RKO (cell line): ENCODE measurements at places on chromosomes 12 and 14.

DNA sequence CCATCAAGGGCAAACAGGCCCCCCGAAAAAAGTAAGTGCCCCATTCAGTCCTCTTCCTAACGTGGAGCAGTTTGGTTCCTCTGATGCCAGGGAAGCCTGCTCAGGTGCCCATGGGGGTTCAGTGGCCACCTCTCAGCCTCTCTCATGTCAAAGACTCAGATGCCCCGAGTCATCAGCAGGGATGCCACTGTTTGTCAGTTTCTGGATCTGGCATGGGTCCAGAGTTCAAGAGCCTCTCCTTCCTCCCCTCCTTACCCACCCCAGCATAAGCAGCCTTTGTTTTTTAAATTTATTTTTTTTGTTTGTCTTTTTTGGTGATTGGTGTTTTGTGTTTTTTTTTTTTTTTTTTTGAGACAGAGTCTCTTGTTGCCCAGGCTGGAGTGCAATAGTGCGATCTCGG, 11.3 kb downstream of the KMT5A start:
- DNase-seq, result no peak

GRCh38 chr12:92511786-92512185, 191.0 kb upstream of the PLEKHG7 start:
- DNase-seq, result no peak

DNA sequence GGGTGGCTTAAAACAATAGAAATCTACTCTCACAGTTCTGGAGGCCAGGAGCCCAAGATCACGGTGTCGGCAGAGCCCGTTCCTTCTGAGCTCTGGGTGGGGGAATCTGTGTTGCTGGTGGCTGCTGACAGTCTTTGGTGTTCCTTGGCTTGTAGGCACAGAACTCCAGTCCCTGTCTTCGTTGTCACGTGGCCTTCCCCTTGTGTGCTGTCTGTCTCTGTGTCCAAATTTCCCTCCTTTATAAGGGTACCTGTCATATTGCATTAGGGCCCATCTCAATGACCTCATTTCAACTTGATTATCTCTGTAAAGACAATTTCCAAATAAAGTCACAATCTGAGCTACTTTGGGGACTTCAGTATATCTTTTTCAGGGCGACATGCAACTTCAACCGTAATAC, 81.6 kb downstream of the CCDC92 start:
- no peak for DNase-seq

DNA sequence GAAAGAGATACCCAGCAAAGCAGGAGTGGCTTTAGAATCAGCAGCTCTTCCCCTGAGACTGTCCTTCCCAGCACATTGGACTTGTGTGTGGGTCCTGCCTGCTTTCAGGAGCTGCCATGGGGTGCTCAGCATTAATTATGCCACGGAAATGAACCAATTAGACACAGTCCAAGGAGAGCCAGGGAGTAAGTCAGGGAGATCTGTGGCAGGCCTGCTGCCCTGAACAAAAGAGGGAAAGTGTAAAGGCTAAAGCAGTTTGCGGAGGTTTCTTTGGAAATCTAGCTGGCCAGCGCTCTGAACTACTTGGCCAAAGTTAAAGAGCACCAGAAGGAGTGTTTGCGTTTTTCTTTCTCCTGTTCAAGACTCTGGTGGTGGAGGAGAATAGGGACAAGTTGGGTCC, 65.7 kb upstream of the SRSF5 start:
- DNase-seq, result no peak

GRCh38 chr12:56206452-56207166, 15.1 kb downstream of the RNF41 start:
- DNase-seq, result peak; percentile 53
